ENCODE measurements at places on chromosomes 5 and 9.

DNA sequence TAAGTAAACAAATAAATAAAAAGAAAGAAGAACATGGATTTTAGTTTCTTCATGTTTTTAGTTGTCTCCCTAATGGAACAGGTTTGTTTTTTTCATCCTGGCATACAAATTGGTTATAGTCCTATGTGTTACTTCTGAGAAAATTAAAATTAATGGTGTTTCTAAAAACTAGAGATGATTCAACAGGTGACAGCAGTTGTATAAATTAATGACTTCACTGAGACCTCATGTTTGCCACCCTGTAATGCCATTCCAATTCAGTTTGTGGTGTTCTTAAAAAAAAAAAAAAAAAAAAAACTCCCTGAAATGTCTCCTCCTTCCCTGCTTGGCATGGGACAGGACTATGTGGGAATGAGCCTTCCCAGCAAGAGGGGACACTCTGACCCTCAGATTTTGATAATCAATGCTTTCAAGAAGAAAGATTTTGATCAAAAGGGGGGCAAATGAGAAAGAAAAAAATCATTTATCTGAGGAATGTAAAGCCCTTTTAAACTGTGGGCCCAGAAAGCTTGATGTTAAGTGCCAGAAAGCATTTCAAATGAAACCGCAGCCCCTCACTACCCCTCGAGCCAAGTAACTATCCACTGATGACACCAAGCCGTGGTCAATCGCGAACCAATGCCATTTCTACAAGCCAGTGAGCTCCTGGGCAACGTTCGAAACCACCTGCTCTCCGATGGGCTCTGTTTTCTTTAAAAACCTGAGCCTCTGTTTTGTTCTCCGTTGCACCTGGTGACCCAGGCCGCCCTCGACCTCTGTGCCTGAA lies 941 bp downstream of the EXD3 start:
- DNase-seq = no peak

DNA sequence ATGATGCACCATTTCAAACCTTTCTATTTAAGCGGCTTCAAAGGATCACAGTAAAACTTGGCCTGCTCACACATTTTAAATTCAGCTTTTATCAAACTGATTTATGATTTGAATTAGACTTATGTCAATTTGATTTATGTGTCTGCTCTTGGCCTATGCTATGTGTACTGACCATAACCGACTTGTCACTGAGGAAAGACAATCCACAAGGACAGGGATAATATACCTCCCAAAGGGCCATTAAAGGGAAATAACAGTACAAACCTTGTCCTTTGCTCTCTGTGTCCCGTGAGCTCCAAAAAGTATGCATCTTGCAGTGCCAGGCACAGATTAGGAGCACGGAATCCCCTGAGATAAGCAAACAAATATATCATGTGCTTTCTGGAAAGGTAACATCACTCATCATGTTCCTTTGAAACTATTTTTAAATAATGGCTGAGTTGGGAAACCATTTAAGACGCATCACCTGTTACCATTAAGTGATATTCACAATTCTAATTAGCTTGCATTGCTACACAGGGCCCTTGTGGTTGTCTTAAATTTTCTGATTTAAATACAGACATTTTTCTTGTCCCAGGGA lies 31.9 kb upstream of the FTMT start:
- DNase-seq = no peak

GRCh38 chr9:94976077-94976476 lies 249.6 kb downstream of the AOPEP start:
- DNase-seq = no peak

DNA sequence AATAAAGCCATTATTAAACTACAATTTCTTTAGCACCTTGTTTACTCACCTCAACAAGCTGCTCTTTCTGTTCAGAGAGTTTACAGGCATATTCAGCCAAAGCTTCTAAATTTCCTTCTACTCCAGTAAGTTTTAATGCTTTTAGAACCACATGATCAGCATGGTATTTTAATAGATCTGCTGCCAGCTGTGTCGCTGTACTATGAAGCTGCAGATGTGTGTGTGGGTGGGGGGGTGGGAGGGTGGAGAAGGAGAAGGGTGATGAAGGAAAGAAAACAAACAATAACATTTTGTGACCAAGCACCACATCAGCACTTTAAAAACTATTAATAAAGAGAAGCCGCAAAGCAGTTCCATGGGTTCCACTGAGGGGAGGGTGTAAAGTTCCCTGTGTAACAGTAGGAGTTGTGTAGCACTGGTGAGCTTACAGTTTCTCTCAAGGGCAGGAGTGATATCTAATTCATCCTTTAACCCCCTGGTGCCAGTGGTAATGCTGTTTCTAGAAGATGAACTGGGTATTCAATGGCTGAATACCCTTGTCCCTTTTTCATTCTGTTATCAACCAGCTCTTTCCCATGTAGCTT lies 38.5 kb downstream of the ABITRAM start:
- no peak for DNase-seq
